ENCODE measurements at places on chromosomes 12 and 14.

- no peak for DNase-seq
These were observed 17.7 kb upstream of the PELI2 start for GRCh38 chr14:56100556-56100955.

- no peak for DNase-seq
These were observed 5.5 kb downstream of the TMEM52B start for GRCh38 chr12:10184261-10184843.

DNA sequence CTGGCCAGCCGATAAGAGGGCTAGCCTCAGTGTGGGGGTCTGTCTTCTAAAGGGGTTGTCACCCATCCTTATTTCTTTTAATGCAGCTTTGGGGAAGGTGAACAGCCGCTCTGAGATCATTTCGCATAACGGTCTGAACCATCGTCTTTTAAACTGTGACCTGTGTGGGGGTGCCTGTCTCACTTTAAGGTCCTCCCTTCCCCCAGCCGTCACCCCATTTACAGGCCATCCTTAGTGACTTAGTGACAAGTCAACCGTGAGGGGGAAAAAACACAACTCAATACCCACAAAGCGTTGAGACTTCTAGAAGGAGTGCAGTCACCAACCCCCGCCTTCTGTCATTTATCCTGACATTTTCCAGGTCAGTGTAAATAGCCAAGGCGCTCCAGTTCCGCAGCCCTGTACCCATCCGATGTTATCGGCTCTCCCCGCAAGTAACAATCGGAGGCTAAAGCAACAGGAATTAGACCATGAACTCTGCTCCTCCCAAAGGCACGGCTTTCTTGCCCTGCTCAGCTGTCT is 505 bp upstream of the DENND5B start:
- DNase-seq = peak; percentile 11

- DNase-seq = no peak
These were observed 4.7 kb downstream of the KDM2B start for GRCh38 chr12:121575952-121576625.

DNA sequence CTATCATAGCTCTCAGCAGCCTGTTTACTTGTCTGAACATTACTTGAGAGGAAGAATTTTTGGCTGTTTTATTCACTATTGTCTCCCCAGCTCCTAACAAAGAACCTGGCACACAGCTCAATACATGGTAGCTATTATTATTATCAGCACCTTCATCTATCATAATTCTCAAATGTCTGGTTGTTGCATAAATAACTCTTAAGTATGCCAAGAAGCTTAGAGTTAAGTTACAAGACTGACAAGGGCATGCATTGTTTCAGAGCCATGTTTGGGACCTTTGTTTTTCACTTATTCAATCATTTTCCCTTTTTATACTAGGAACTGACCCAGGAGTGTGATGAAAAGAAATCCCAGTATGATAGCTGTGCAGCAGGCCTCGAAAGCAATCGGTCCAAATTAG is 77.5 kb upstream of the ATP2A2 start:
- DNase-seq = no peak
